Stimulated activated CD4-positive, alpha-beta T cell treated with anti-CD3 and anti-CD28 coated beads, Interleukin-12 subunit alpha, Interleukin-12 subunit beta, amount 100 ng/mL, for 4 hours (primary cell): ENCODE measurements at places on chromosomes 11 and 22.

GRCh38 chr11:126834573-126834972, 166.0 kb downstream of the KIRREL3 start:
- DNase-seq, result no peak

DNA sequence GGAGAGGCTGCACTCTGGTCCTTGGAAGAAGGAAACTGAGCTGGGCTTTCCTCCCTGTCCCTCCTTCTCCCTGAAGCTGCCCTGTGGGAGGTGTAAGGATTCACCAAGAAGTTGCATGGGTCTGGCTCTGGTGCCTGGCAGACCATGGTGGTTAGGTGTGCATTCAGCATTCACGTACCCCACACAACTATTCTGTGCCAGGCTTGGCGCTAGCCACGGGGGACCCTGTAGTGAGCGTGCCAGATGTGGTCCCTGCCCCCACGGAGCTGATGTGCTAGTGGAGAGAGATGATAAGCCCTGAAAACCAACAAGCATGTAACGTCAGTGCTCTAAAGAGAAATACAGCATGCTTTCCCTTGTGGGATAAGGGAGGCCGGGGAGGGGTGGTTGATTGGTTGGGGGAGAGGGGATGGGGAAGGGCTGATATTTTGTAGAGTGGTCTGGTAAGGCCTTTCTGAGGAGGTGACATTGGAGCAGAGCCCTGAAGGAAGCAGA, 48.9 kb downstream of the CD82 start:
- DNase-seq, result no peak

- no peak for DNase-seq
These were observed 6.7 kb upstream of the RTN4RL2 start for GRCh38 chr11:57453543-57454177.

GRCh38 chr11:28009388-28009787, 98.6 kb downstream of the KIF18A start:
- DNase-seq, result no peak

GRCh38 chr11:64887757-64888405, 9.5 kb upstream of the EHD1 start:
- peak; percentile 86 for DNase-seq

DNA sequence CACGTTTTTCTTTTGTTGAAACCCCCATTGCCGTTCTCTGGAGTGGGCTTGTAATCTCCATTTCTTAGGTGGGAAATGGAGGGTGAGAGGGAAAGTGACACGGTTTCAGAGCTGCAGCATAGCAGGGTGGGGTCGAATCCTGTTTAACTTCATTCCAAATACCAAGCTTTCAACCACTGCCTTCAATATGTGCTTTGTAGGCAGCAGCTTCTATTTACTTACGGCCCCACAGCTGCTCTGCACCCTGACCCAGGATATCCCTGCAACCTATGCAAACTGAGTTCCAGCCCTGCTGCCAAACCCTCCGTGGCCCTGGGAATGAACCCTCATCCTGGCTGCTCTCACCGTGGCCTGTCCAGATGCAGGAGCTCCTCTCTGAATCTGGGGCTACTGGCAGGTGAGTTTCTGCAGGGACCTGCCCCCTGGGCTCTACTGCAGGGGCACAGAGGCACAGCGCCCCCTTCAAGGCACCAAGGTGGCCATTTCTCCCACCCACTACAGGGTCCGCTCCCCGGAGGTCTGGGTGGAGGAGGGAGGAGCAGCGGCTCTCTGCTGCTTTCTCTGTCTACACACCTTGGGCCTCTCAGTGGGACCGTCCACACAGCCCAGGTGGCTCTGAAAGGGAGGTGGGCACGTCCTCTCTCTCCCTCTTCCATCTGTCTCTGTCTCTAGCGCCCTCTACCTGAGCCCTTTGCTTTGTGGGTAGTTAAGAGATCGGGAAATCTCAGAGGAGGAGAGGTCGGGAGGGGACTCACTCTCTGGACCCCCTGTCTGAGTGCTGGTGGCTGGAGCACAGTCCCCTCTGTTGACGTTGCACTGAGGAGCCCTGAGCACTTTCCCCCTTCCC, 279.1 kb downstream of the BRD1 start:
- no peak for DNase-seq

- DNase-seq, result no peak
These were observed 46.4 kb upstream of the OR5D13 start for GRCh38 chr11:55726715-55727324.
